ENCODE measurements at places on chromosomes 12 and 14. TPM values are rescaled to one million over a fixed set of nuclear protein-coding genes. Genes with fewer than 3 reads are reported as not detected.

GRCh38 chr12:106364261-106364660, 6.7 kb downstream of the POLR3B start:
- no peak for DNase-seq

INHBC gene
- polyA plus RNA-seq = 0.21 TPM

MGAT4C gene
- polyA plus RNA-seq = 1.9 TPM

PPFIA2 gene
- 4.4 TPM for polyA plus RNA-seq

DNA sequence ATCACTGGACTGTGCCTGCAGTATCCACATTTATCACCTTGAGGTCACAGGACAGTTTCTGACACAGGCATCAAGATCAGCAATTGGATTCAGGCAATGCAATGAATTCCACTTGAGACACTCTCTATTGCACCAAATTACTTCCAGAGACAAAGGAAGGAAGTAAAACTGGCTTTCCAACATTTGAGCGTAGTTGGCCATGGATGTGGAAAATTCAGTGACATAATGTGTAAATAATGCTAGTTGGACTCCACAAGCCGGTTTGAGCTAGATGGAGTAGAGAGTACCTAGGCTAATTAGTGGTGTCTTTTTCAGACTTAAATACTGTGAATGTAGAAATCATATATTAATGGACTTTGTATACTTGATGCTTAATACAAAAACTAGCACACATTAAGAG, 168.3 kb upstream of the SYT1 start:
- no peak for DNase-seq

KLHL33 gene
- 0.45 TPM for polyA plus RNA-seq

TEX52 gene
- 3.5 TPM for polyA plus RNA-seq
